ENCODE measurements at places on chromosomes 1 and 21.

GRCh38 chr21:36828891-36829515, 130.1 kb downstream of the SIM2 start:
- DNase-seq: no peak

DNA sequence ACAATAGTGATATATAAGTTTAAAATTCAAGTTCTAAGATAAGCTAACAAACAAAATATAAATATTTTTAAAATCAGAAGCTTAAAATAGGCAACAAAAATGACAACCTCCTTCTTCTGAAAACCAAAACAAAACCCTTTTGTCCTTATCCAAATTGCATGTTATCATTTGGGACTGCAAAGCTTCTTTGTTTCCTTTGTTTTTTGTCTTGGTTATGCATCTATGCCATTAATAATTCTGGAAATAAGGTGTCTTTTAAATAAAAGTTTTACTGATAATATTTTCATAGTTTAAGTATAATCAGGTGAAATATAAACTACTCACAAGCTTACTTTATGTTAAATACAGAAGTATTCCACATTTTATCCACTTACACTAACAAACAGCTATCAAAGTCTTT, 20.5 kb downstream of the ADSS2 start:
- no peak for DNase-seq

GRCh38 chr1:11990303-11991032, 10.2 kb downstream of the MFN2 start:
- no peak for DNase-seq

GRCh38 chr1:42601472-42601871, 56.8 kb upstream of the PPIH start:
- no peak for DNase-seq
